ENCODE measurements at places on chromosomes 5 and 9.

- no peak for DNase-seq
These were observed 2.1 kb downstream of the SLC36A2 start for GRCh38 chr5:151345187-151345807.

GRCh38 chr9:102840335-102840734, 154.8 kb upstream of the CYLC2 start:
- DNase-seq, result no peak

DNA sequence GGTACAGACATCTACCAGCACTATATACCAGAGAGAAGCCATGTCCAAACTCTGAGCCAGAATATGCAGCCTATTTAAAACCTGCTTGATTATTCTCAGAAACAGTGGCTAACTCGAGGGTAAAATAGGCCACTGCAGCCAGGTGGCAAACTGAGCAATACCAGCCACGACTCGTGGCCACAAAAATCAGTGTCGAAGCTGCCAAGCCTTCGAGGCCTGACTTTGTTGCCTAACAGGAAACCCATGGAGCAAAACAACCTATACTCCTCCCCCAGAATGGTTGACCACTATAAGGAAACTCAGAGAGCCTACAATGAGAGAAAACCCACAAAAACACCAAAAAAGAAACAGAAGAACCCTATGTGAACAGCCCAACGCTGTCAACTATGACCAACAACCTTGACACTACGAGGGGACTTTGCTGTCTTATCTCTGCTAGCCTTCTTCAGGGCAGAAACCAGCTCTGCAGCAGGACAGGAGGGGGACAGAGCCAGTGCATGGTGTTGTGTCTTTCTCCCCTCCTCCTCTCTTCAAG, 133.8 kb downstream of the TMEM174 start:
- no peak for DNase-seq

GRCh38 chr5:160802592-160802991, 49.4 kb downstream of the ATP10B start:
- no peak for DNase-seq

DNA sequence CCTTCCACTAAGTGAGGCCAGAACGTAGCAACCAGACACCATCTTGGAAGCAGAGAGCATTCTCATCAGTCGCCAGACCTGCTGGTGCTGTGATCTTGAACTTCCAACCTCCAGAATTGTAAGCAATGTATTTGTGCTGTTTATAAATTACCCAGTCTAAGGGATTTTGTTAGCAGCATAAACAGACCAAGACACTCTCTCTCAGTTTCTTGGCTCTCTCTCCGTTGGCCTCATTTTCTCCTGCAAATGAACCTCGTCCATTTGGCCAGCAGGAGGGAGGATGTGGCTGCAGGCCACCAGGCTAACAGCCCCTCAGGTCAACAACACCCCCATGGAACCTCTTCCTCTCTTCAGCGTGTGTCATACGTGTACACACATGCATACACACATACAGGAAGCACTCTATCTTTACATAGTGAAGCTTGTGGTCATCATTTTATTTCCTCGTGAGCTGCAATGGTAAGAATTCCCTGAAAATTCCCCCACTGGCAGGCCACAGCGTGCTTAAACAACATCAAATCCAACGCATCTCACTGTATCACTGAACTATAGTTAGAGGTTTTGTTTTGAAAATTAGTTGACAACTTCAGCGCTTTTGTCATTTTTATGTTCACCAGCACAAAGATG, 62.8 kb upstream of the PPP1R26 start:
- DNase-seq, result no peak

GRCh38 chr5:108548684-108549596, 167.0 kb upstream of the FBXL17 start:
- no peak for DNase-seq

- no peak for DNase-seq
These were observed 170.1 kb downstream of the CDH12 start for GRCh38 chr5:22683050-22683449.

DNA sequence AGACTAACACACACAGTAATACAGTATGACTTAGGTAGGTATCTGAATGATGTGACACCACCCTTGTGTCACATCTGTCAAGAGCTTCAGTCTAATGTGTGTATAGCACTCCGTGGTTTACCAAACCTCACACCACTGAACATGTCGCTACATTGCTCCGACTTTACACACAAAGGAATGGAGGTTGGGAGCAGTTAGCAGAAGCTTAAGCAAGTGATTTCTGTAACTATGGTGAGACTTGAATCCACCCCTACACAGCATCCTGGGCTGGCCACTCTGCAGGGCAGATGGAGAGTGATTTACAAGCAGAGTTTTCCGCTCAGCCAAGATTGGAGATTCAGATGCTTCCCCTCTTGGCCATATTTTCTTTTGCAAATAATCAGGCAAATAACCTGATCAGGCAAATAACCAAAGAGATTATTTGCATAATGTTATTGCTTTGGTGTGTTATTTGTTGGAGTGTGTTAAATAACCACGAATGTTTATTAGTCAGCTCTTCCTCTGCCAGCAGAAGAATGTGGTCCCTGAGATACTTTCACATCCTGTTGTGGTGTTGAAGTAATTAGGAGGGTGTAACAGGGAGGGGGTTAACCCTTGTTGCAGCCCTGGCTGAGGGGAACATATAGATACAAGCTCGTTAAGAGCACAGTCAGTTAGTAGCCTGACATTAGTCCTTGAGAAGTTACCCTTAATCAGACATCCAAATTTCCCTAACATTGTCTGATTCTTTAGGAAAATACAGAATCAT, 92.8 kb downstream of the SNX18 start:
- peak; percentile 42 for DNase-seq
